T-helper 17 cell (primary cell): ENCODE measurements at places on chromosomes 12 and 14.

GRCh38 chr14:90715993-90716392 is 100.2 kb downstream of the TTC7B start:
- no peak for DNase-seq

- DNase-seq, result no peak
Measured at GRCh38 chr12:3216726-3217682, 139.8 kb downstream of the TSPAN9 start.

GRCh38 chr14:75875958-75876357 is 105.8 kb downstream of the TGFB3 start:
- no peak for DNase-seq

- DNase-seq, result no peak
Measured at GRCh38 chr12:90970471-90970870, 15.5 kb upstream of the CCER1 start.

DNA sequence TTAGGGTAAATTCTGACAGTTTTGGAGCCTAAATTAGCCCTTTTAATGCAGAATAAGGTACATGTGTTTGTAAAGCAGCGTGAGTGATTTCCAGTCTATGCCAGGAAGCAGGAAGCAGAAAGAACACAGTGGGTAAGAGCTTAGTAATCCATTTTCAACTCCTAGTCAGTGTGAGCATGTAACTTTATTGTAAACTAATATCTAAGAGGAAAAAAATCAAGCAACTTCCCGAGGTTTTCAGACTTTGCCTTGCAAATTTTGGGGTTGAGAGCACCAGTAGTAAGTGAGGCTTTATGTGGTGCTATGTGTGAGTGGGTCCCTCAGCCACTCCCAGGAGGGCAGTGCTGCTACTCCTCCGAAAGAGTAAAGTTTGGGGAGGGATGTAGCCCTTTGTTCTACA is 2.9 kb downstream of the CIPC start:
- no peak for DNase-seq

DNA sequence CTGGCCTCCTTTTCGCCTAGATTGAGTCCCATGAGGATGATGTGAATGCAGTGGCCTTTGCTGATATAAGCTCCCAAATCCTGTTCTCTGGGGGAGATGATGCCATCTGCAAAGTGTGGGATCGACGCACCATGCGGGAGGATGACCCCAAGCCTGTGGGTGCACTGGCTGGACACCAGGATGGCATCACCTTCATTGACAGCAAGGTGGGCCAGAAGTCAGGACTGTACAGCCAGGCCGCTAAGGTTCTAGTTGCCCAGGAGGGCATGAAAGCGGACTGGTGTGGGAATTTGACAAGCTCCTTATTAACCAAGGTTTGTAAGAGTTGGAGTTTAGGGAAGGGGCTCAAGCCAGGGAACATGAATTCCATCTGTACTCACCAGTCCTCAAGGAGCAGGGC is 4.9 kb upstream of the NRL start:
- DNase-seq, result no peak

- no peak for DNase-seq
Measured at GRCh38 chr12:58496411-58497190, 423.7 kb downstream of the LRIG3 start.

- no peak for DNase-seq
Measured at GRCh38 chr14:94142836-94143235, 13.4 kb upstream of the IFI27L2 start.

DNA sequence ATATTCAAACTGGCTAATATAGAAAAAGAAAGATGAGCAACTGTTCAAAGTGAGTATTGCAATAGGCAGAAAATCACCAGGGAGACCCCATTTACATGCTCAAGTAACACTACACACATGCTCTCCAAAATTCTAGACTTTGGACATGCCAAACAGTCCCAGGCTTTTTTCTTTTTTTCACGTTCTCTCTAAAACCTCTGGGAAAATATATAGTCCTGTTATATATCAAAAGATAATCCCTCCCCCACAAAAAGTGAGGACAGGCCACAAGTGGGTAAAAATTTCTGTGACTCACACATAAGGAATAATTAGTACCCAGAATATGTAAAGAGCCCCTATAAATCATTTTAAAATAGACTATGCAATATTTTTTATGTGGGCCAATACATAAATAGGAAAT is 55.2 kb downstream of the EFCAB11 start:
- no peak for DNase-seq

DNA sequence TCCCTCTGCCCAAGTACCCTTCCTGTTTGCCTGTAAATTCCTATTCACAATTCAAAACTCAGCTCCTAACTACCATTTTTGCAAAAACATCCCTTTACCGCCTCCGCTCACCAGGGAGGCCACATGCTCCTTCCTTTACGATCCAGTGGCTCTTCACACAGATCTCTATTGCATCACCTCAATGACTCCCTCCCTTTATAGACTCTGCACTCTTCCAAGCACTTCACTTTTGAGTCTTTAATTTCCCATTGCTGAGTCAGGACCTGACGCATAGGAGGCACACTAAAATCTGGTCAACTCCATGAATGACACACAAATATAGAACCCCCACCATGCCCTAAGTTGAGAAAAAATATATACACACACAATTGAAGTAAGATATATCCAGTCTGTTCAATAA is 45.9 kb downstream of the PPP1R13B start:
- no peak for DNase-seq

DNA sequence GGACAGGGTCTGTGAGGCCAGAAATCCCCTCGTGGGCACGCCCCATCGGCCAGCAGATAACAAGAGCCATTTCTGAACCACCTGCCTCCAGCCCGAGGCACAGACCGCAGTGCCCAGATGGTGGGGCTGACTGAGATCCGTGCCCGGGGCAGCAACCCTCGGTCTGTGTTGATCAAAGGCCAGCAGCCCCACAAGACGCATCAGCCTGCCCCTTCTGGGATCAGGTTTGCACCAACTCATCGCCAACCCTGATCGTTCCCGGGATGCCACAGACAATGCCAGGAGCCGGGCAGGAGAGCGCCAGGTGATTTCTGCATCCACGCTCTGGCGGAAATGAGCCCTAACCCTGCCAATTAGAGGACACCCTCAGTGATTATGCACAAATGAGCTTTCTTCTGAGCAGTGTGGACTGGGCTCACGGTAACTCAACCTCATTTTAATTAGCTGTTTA is 64.5 kb downstream of the TESC start:
- DNase-seq, result no peak

DNA sequence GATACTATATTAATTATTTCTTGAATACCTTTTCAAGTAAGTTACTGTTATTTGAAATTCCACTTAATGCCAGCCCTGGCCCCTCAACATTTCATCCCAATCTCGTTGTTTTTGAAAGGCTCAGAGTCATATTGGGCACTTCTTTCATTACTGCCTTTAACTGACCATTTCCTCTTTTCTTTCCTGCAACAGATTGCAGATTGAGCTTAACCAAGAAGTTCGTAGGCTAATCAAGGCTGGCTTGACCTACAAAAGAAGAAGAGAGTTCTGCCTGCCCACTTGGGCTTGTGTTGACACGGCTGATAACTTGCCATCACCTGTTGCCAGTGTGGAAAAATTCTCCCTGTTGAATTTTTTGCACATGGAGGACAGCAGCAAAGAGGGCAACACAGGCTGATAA is 91.0 kb downstream of the FLRT2 start:
- DNase-seq, result no peak

DNA sequence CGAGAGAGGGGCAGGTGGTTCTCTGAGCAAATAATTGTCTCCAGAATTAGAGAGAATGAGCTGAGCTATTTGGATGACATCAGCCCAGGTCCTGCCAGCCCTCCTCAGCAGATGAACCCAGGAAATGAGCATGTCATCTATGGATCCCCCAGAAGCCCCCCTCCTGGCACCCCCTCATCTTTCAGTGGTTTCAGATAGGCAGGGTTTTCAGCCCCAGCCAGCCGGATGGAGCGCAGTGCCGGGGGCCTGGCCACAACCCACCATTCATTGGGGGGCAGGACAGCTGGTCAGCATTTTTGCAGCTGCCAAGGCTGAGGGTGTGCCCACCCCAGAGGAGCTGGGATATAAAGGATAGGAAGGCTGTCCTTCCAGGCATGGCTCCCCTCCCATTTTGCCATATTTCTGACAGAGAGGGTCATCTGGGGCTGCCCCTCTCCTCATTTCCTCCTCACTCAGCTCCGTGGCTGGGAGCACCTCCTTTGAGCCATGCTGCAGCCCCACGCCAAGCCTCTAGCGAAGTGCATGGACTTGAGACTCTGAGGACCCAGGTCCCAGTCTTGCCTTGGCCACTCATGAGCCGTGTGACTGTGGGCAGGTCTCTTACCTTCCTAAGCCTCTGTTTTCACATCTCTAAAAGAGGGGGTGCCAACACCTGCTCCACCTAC is 6.0 kb upstream of the KRT71 start:
- DNase-seq, result no peak
